Amygdala (tissue), 56 donors: ENCODE measurements at places on chromosomes 3 and 15.

GRCh38 chr3:16255726-16256125 lies 9.0 kb downstream of the DPH3 start:
- no peak for DNase-seq

DNA sequence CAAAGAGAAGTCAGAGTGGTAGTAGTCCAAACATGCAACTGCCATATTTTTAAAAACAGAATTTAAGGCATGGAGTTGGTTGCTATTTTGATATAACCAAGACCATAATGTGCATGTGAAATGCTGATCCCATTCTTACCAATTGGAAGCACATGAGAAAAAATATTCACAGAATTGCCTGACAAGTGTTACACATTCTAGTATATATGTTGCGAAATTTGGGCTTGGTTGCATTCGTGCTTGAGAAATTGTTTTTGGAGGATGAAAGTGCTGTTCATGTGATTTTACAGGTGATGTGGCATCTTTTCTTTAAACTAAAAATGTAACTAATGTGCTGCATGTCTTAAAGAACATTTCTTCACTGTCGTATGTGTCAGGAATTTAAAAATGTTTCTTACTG lies 199.7 kb downstream of the CHL1 start:
- DNase-seq: no peak

- DNase-seq: no peak
Measured at GRCh38 chr3:149145356-149145755, 15.9 kb downstream of the HPS3 start.

DNA sequence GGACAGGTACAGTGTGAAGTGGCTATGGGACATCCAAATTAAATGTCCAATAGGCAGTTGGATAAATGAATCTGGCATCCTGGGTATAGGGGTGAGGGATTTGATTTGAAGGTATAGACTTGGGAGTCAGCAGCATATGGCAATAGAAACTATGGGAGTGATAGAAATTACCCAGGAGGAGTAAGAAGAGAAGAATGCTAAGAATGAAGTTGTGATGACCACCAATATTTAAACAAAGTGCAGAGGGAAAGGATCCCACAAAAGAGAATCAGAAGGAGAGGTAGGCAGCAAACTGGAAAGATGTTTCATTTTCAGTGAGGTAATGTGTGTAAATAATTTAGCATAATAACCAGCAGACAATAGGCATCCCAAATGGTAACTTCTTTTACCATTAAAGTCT lies 13.8 kb upstream of the MSL2 start:
- DNase-seq: no peak

GRCh38 chr3:171266740-171267073 lies 193.5 kb downstream of the TNIK start:
- no peak for DNase-seq

DNA sequence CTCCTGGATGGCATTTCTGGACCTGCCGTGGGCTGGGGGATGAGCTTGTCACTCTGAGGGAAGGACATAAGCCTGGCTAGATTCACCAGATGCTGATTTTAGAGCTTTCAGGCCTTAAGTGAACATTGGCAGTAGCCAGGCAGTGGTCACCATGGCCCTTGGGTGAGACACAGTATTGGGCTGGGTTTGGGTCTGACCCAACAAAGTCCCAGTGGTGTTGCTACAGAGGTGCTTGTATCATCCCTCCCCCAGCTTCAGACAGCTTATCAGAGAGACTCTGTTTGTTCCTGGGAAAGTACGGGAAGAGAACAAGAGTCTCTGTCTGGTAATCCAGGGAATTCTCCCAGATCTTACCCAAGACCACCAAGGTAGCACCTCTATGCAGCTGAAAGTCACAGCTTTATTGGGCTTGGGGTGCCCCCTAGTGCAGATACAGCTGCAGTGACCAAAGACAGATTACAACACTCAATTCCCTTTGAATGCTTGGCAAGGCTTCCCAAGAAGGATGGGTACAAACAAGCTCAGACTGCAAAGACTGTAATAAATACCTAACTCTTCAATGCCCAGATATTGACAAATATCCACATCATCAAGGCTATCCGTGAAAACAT lies 9.8 kb upstream of the RUVBL1 start:
- no peak for DNase-seq

DNA sequence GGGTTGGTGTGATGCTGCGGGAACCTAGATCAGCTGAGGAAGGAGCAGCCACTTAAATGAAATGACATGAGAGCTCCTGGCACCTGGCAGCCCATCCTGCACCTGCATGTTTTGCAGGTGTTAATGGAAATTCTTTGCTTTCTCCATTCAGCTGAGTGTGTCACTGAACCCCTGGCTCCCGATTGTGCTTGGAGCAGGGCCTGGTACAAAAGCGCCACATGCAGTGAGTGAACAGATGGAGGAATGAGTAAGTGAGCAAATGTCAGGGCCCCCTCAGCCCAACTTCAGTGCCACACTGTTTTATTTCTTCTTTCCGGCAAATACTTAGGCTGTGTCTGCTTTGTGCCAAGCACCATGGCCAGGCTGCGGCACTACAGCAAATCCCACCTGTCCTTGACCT lies 132.2 kb downstream of the ASB7 start:
- no peak for DNase-seq

DNA sequence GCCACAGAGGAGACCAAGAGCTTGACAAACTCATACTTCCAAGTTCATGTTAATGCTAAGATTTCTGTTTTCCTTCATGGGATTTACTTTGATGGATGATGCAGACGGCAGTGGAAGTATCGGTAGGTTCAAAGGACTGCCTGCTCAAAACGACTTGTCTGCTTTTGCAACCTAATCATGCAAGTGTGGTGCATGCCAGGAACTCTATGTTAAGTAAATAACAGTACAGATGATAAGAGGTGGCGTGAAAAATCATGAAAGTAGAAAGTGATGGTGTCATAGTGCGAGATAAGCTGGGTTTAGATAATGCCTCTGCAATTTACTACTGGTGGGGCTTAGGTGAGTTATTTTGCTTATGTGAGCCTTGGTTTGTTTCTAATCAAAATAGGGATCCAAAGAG lies 14.7 kb upstream of the LMCD1 start:
- no peak for DNase-seq

GRCh38 chr15:48992545-48992944 lies 28.8 kb upstream of the SHC4 start:
- DNase-seq: no peak

GRCh38 chr15:83846847-83847246 lies 192.9 kb downstream of the ADAMTSL3 start:
- no peak for DNase-seq

- DNase-seq: no peak
Measured at GRCh38 chr3:128083980-128084674, 31.9 kb downstream of the SEC61A1 start.

GRCh38 chr3:70989174-70989573 lies 594.4 kb downstream of the FOXP1 start:
- DNase-seq: no peak

DNA sequence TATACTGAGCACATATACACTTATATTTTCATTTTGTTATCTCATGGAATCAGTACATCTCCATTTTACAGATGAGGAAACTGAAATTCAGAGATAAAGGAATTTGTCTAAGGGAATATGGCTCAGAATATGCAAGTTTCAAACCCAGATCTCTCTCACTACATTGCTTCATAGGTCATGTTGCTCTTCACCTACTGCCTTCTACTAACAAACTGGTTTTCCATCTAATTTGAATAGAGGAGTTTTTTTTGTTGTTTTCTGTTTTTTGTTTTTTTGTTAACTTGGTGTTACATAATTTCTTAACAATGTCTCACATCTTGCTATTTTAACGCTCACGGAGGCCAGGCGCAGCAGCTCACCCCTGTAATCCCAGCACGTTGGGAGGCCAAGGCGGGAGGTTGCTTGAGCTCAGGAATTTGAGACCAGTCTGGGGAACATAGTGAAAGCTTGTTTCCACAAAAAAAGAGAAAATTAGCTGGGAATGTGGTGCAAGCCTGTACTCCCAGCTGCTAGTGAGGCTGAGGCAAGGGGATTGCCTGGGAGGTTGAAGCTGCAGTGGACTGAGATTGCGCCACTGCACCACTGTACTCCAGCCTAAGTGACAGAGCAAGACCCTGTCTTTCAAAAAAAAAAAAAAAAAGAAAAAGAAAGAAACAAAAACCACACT lies 37.0 kb downstream of the FMN1 start:
- no peak for DNase-seq

DNA sequence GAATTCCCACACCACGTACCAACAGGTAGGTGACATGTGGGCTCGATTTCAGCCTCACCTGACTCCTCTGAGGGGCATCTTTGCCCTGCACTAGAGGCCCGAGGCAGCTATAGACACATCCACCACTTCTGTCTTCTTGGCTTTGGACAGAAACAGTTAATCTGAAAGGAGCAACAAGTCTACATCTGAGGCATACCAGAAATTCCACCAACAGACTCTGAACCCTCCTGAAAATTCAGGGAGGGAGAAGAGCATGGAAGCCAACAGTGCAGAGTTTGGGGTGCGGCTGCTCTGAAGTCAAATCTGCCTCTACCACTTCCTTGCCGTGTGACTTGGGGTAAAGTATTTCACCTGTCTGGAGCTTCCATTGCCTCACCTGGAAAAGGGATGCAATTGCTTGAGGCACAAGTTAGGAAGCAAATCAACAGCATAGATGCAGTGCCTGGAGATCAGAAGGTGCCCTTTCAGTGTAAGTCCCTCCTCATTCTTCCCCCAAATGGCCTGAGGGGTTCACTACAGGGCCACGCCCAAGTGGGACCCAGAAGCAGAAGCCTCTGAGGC lies 119.8 kb downstream of the SHQ1 start:
- no peak for DNase-seq

DNA sequence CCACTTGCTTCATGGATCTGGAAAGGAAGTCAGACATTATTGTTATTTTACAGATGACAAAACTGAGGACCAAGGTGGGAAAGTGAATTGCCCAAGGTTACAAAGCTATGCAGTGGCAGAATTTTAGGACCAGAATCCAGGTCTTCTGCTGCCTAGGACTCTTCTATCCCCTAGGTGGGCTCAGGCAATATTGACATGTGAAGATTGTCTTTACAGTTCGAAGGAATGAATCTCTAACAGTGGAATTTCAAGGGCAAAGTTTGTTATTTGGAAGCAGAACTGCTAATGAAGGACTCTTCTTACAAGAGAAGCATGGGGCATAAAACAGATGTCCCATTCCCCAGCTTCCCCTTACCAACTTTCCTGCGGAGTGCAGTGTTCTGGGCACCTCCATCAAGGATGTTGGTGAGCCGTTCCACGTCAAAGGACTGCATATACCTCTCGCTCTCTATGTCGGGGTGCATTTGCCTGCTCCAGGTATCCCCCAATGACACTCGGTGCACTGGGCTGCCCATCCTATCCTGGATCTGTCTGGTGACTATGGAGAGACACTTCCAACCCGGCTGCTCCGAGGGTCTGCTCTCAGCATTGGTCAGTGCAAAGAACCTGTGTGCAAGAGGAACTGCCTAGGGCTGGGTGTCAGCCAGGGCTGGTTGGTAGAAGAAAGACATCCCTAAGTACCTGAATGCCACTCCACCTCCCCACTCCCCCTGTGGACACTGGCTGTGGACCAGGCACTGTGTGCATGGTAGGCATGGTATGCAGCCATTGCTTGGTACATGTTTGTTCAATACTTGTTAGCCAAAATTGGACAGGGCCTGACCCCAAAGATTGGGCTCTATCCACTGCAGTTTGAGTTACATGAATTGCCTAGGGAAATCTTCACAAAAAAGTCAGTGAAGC lies 2.1 kb downstream of the ACOX2 start:
- no peak for DNase-seq

- DNase-seq: no peak
Measured at GRCh38 chr3:105351821-105352220, 14.9 kb upstream of the ALCAM start.

DNA sequence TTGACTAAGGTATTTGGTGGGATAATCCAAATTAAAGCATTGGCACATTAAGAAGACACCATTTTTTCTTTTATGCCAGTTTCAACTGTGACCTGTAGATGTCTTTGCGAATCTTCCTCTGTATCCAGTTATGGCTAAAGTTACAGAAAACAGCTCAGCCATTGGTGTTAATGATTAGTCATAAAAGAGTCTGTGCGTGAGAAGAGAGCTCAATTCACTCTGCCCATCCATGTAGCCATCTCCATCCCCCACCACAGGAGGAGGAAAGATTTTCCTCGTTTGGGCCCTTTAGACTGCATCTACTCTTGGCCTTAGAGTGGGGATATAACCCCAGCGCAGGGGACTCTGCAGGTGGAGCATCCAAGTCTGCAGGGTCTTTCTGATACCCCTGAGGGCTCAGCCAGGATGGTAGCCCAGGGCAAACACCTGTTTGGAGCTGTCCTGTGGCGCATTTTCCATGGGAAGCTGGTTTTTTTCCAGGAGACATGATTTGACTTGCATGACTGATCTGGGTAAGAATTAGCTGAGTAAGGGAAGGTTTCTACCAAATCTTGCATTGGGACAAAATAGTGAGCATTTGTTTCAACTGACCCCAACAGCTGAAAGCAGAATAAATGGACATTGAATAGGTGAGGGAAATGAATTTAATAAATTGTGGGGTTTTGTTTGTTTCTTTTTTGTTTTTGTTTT lies 29.5 kb downstream of the NANOGP8 start:
- DNase-seq: no peak

DNA sequence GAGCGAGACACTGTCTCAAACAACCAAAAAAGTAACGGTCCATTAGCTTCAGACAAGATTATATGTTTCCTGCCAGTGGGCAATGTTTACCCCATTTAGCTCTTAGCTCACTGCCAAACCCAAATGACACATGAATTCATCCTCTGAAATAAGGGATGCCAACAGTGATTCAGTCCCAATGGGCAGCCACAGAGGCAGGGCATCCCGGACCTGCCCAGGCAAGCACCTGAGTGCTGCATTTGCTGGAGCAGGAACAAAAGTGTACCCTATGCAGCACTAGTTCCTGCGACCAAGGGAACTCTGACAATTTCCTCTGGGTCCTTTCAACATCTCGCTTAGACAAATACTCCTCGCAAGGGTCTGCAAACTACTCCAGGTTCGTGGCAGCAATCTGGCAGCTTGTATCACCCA lies 8.0 kb downstream of the IP6K2 start:
- DNase-seq: no peak

DNA sequence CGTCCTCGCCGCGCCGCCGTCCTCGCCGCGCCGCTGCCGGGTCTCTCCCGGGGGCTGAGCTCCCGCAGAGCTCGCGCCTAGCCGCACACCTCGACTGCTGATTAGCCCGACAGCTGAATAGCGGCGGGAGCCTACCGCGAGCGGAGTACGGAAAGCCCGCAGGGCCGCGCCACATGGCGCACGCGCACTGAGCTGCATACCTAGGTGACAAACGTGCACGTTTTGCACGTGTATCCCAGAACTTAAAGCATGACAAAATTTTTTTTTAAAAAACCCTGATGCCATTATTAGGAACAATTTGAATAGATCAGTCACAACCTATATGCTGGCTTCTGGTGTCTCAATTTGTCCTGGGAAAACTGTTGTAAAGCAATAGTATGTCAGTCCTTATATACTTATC lies at the start of gene GOLGA8A:
TSS of gene GOLGA8A (minus strand) at position 122 of the 400 bp plus-strand sequence. CDS start 48,117 bp downstream, outside the sequence.
- peak; percentile 53 for DNase-seq
